ENCODE measurements at places on chromosomes 12 and 14. TPM values are rescaled to one million over a fixed set of nuclear protein-coding genes. Genes with fewer than 3 reads are reported as not detected.

IAPP gene
- not detected for polyA plus RNA-seq

LRRC43 gene
- polyA plus RNA-seq = not detected

SLC17A8 gene
- polyA plus RNA-seq = not detected

CIDEB gene
- 0.33 TPM for polyA plus RNA-seq

CCDC38 gene
- polyA plus RNA-seq = 0.28 TPM

REM2 gene
- polyA plus RNA-seq = 0.46 TPM

KLRK1 gene
- not detected for polyA plus RNA-seq

NTF3 gene
- not detected for polyA plus RNA-seq

GPR65 gene
- polyA plus RNA-seq = not detected

RILPL2 gene
- 2.9 TPM for polyA plus RNA-seq

PAX9 gene
- 0.66 TPM for polyA plus RNA-seq

MYF6 gene
- not detected for polyA plus RNA-seq

ANO4 gene
- polyA plus RNA-seq = 0.03 TPM

NXPH4 gene
- 3.5 TPM for polyA plus RNA-seq

SDR9C7 gene
- polyA plus RNA-seq = not detected

Measured in A549 (cell line).